ENCODE measurements at places on chromosomes 5 and 9.
A peak's percentile ranks its signal among the peaks of the same experiment; 100 is the strongest.

DNA sequence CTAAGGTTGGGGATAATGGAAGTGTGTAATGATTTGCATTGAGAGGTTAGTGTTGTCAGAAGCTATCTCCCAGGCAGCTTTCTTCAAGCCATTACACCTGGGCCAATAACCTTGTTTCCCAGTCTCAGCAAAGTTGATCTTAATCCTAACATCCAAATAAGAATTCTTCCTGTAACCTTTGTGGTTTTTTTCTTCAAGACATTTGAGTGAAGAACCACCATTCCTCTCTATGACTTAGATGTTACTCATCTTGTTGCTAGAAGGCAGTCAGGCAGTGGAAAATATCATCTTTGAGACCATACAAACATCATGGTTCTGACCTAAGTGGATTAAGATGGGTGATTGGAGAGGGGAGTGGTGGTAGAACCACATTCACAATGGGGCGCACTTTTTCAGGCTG, 103.5 kb downstream of the NDUFAF2 start:
- DNase-seq: no peak

DNA sequence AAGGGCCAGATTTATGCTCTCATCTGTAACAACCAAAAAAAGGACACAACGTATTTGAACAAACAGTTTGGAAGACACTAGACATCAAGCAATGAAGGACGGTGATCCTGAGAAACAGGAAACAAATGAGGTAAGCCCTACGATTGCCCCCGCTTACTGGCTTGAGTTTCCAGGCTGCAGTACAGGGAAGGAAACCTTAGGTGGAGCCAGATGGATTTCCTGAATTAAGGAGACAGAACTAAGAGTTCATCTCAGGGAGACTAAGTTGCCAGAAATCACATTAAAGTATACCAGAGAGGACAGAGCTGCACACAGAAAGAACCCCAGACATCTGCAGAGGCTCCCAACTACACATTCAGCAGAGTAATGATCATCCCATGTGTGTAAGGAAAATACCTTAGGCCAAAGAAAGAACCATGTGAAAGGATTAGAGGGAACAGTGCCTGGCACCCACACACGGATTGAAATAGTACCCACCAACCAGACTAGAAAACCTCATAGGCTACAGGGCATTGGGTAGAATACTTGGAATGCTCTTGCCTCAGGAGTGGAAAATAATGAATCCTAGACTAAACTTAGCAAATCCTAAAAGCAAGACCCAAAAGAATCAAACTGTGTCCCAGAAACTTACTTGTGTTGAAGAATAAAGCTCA, 99.3 kb upstream of the NIPBL start:
- no peak for DNase-seq

- DNase-seq: peak; percentile 47
Measured at GRCh38 chr9:131667576-131667975, 72.3 kb downstream of the RAPGEF1 start.

DNA sequence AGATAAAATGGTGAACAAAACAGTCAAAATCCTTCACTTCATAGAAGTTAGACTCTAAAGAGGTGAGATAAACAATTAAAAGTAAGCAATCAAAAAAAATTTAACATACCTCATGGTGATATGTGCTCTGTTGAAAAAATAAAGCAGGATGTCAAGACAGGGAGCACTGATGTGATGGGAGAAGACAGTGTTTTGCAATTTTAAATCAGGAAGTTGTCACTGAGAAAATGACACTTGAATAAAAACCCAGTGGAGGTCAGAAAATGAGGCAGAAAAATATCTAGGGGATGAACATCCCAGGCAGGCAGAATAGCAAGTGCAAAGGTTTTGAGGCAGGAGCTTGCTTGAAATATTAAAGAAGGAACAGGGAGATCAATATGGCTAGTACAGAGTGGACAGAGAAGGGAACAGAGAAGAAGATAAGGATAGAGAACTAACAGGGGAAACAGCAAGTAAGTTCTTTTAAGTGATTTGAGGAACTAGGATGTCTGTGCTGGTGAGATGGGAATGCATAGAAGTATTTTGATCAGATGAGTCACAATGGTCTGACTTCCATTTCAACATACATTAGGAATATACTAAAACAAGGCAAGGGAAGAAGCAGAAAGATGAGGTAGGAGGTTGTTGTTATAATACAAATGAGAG, 130.4 kb downstream of the CHSY3 start:
- DNase-seq: no peak

- DNase-seq: no peak
Measured at GRCh38 chr5:82313016-82313415, 34.9 kb upstream of the RPS23 start.

DNA sequence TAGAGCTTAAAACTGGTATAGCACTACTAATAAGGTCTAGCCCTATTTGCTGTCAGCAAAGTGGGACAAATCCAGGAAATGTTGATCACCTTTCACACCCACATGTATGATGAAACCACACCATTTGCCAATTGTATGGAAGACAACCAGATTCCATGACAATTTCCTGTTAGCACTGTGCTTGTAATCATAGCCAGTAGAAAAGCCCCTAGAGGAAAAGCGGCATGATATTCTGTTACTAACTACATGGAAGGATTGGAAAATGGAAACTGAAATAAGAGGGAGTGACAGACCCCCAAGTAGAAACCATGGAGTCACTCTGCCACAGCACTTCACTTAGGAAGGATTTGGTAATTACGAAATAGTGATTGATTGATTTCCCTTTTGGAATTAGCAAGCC, 923 bp downstream of the SPATA6L start:
- no peak for DNase-seq
